Right atrium auricular region (tissue), 2 donors: ENCODE measurements at places on chromosomes 16 and 17. TPM values are rescaled to one million over a fixed set of nuclear protein-coding genes. Genes with fewer than 3 reads are reported as not detected.

GRCh38 chr17:21304091-21304490, 19.6 kb downstream of the MAP2K3 start:
- H3K4me1 ChIP-seq: no peaks in the 10 kb centered on the region
- H3K36me3 ChIP-seq: peaks cover 87% of the 10 kb centered on the region
- no peak overlapping the region for H3K27ac ChIP-seq
- DNase-seq: no peak
- H3K4me3 ChIP-seq: no peak overlapping the region

- no peak overlapping the region for H3K27ac ChIP-seq
- no peak overlapping the region for H3K4me3 ChIP-seq
- H3K4me1 ChIP-seq: no peaks in the 10 kb centered on the region
- H3K27me3 ChIP-seq: no peaks in the 10 kb centered on the region
Measured at GRCh38 chr16:4303973-4304372, 11.9 kb upstream of the GLIS2 start.

DNA sequence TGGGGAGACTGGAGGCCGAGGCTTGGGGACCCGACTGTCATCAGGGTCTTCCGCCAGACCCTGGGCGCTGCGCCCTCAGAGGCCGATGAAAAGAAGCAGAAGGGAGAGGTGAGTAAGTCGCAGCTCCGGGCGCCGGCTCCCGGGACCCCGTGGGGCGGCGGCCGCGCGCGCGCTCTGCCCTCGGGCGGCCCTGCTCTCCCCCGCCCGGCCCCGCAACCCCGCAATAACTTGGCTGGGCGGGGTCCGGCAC, 392 bp upstream of the ABHD15 start:
- H3K27ac ChIP-seq: peak overlapping the region; percentile 86
- DNase-seq: no peak

- no peaks in the 10 kb centered on the region for H3K36me3 ChIP-seq
- DNase-seq: no peak
- H3K27me3 ChIP-seq: no peaks in the 10 kb centered on the region
- no peaks in the 10 kb centered on the region for H3K4me1 ChIP-seq
- no peak overlapping the region for H3K4me3 ChIP-seq
Measured at GRCh38 chr17:13837417-13837816, 231.9 kb upstream of the COX10 start.

GRCh38 chr17:69609473-69610305, 195.2 kb downstream of the MAP2K6 start:
- peaks cover 33% of the 10 kb centered on the region for H3K4me1 ChIP-seq
- no peaks in the 10 kb centered on the region for H3K27me3 ChIP-seq
- H3K36me3 ChIP-seq: no peaks in the 10 kb centered on the region
- no peak overlapping the region for H3K4me3 ChIP-seq
- no peak overlapping the region for H3K27ac ChIP-seq
- DNase-seq: no peak

DNA sequence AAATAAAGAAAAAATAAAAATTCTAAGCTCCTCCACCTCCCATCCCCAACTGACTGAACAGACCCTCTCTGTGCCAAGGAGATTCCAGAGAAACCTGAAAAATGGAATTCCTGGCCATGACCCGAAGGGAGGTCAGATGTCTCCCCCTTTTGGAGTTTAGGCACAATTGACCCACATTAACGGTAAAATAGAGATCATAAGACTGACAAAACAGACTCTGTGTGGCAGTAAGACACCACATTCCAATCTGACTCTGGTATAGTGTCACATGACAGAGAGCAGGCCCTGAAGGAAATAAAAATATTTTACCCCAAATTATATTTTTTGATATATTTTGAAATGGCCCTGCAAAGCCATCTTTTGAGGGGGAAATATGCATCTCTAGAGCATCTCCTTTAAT, 115.1 kb upstream of the ZKSCAN2 start:
- H3K27me3 ChIP-seq: no peaks in the 10 kb centered on the region
- no peak overlapping the region for H3K27ac ChIP-seq
- no peak overlapping the region for H3K4me3 ChIP-seq
- no peak for DNase-seq

DNA sequence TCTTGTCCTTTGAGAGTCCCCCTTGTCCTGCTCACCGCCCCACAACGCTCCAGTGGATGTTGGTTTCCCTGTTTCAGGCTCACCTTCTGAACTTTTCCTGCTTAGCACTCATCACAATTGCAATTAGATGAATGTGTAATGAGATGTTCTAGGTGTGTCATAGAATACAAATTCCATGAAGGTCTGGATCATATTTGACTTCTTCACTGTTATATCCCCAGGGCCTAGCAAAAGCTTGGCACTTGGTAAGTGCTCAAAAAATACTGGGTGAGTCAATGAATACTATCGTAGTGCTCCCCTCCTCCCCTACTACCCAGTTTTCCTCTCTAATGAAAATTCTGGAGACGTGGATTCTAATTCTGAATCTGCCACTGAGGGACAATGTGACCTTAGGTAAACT, 33.1 kb downstream of the DNAH3 start:
- no peak overlapping the region for H3K4me3 ChIP-seq
- H3K27me3 ChIP-seq: no peaks in the 10 kb centered on the region
- no peaks in the 10 kb centered on the region for H3K4me1 ChIP-seq
- no peaks in the 10 kb centered on the region for H3K36me3 ChIP-seq

DNA sequence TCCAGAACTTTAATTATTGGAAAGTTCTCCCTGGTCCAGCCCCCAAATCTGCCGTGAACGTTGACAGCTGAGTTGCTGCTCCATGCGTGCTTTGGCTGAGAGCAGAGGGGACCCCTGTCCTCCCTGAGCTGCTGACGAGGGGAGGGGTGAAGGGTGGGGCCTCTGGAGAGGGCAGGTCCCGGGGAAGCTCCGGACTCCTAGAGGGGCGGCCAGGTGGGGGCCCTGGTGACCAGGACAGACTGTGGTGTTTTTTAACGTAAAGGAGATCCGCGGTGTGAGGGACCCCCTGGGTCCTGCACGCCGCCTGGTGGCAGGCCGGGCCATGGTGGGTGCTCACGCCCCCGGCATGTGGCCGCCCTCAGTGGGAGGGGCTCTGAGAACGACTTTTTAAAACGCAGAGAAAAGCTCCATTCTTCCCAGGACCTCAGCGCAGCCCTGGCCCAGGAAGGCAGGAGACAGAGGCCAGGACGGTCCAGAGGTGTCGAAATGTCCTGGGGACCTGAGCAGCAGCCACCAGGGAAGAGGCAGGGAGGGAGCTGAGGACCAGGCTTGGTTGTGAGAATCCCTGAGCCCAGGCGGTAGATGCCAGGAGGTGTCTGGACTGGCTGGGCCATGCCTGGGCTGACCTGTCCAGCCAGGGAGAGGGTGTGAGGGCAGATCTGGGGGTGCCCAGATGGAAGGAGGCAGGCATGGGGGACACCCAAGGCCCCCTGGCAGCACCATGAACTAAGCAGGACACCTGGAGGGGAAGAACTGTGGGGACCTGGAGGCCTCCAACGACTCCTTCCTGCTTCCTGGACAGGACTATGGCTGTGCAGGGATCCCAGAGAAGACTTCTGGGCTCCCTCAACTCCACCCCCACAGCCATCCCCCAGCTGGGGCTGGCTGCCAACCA, at the start of gene MC1R:
Gene MC1R (plus strand): TSS at position 410 of the 895 bp plus-strand sequence. CDS start 397 bp downstream, at position 807.
- peak within 1 kb of the TSS; percentile 46 for H3K4me3 ChIP-seq
- DNase-seq: no peak
- peaks cover 56% of the 10 kb centered on the region for H3K4me1 ChIP-seq
- H3K27ac ChIP-seq: peak within 1 kb of the TSS; percentile 45
- H3K36me3 ChIP-seq: no peaks in the 10 kb centered on the region
- H3K27me3 ChIP-seq: no peaks in the 10 kb centered on the region

- DNase-seq: no peak
- no peaks in the 10 kb centered on the region for H3K27me3 ChIP-seq
- no peaks in the 10 kb centered on the region for H3K4me1 ChIP-seq
- H3K27ac ChIP-seq: no peak overlapping the region
- no peaks in the 10 kb centered on the region for H3K36me3 ChIP-seq
Measured at GRCh38 chr17:15006421-15007128, 258.6 kb downstream of the PMP22 start.

GRCh38 chr17:41781404-41782110, 5.0 kb downstream of the JUP start:
- peak overlapping the region; percentile 9 for H3K4me3 ChIP-seq
- no peaks in the 10 kb centered on the region for H3K27me3 ChIP-seq
- peak overlapping the region; percentile 97 for H3K27ac ChIP-seq
- no peaks in the 10 kb centered on the region for H3K4me1 ChIP-seq
- H3K36me3 ChIP-seq: no peaks in the 10 kb centered on the region

GRCh38 chr16:65312795-65313194, 190.9 kb upstream of the CDH11 start:
- H3K36me3 ChIP-seq: no peaks in the 10 kb centered on the region
- no peaks in the 10 kb centered on the region for H3K27me3 ChIP-seq
- H3K4me1 ChIP-seq: peaks cover 20% of the 10 kb centered on the region
- no peak overlapping the region for H3K4me3 ChIP-seq

- no peaks in the 10 kb centered on the region for H3K4me1 ChIP-seq
- H3K27ac ChIP-seq: no peak overlapping the region
- no peaks in the 10 kb centered on the region for H3K27me3 ChIP-seq
- H3K36me3 ChIP-seq: no peaks in the 10 kb centered on the region
Measured at GRCh38 chr16:85992779-85993178, 93.8 kb downstream of the IRF8 start.

GRCh38 chr16:88379694-88380040, 3.1 kb upstream of the ZNF469 start:
- no peak overlapping the region for H3K27ac ChIP-seq
- DNase-seq: no peak
- H3K4me3 ChIP-seq: no peak overlapping the region
- H3K4me1 ChIP-seq: peaks cover 12% of the 10 kb centered on the region

DNA sequence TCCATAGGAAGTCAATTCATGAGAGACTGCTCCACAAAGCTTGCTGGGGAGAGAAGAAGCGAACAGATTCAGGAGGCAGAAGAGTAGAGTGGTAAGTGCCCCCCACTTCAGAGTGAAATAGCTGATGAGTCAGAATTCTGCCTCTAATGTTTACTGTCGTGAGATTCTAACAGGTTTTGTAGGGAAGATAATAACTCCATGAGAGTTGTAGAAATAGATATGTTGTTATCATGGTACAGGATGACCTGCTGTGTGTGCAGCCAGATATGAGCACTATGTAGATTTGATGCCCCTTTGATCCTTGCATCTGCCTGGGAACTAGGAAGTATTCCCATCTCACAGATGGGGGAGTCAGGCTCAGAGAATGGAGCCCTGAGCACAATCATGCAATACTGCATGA, 502.4 kb upstream of the CDH11 start:
- no peaks in the 10 kb centered on the region for H3K4me1 ChIP-seq
- H3K27me3 ChIP-seq: no peaks in the 10 kb centered on the region
- H3K4me3 ChIP-seq: no peak overlapping the region
- DNase-seq: no peak
- H3K36me3 ChIP-seq: no peaks in the 10 kb centered on the region

GRCh38 chr16:49022351-49022963, 259.2 kb downstream of the CBLN1 start:
- H3K4me1 ChIP-seq: peaks cover 11% of the 10 kb centered on the region
- no peaks in the 10 kb centered on the region for H3K27me3 ChIP-seq
- DNase-seq: no peak
- no peak overlapping the region for H3K4me3 ChIP-seq

DNA sequence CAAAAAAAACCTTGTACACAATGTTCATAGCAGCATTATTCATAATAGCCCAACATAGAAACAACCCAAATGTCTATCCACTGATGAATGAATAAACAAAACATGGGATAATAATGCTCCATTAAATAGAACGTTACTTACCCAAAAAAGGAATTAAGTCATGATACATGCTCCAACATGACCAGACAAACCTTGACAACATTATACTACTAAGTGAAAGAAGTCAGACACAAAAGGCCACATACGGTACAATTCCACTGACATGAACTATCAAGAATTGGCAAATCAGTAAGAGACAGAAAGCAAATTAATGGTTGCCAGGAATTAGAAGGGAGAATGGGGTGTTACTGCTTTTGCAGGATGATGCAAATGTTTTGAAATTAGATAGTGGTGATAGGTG, 193.8 kb upstream of the SHISA6 start:
- H3K27me3 ChIP-seq: no peaks in the 10 kb centered on the region
- H3K27ac ChIP-seq: no peak overlapping the region
- no peaks in the 10 kb centered on the region for H3K36me3 ChIP-seq
- H3K4me3 ChIP-seq: no peak overlapping the region
- no peak for DNase-seq
- H3K4me1 ChIP-seq: no peaks in the 10 kb centered on the region

DNA sequence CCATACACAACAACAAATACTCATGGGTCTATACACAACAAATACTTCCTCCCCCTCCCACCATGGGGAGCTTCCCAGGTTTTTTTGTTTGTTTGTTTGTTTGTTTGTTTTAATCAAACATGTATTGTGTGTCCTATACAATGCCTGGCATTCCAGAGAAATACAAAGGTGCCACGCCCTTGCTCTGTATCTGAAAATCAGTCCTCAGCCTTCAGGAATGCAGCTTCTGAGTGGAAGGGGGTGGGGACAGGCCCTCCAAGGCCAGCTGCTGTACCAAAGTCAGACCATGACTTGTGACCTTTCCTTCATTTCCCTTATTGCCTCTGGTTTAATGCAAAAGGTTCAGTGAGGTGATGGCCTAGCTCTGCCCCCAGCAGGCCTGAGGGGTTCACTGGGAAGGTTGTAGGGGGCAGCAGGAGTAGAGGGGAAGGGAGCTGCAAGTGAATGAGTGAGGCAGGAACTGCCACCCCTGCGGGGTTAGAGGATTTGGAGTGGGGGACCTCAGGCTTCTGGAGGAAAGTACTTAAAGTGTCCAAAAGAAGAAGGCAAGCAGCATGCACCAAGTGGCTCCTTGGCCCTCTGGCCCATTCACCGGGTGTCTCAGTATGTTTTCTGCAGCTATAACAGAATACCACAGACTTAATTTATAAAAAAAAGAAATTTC, 105.2 kb downstream of the CLEC16A start:
- H3K27me3 ChIP-seq: no peaks in the 10 kb centered on the region
- H3K4me3 ChIP-seq: no peak overlapping the region
- no peaks in the 10 kb centered on the region for H3K4me1 ChIP-seq
- no peak for DNase-seq
- no peak overlapping the region for H3K27ac ChIP-seq

- H3K36me3 ChIP-seq: no peaks in the 10 kb centered on the region
- H3K27ac ChIP-seq: no peak overlapping the region
- DNase-seq: no peak
Measured at GRCh38 chr16:73890186-73891128, 406.2 kb upstream of the PSMD7 start.

DNA sequence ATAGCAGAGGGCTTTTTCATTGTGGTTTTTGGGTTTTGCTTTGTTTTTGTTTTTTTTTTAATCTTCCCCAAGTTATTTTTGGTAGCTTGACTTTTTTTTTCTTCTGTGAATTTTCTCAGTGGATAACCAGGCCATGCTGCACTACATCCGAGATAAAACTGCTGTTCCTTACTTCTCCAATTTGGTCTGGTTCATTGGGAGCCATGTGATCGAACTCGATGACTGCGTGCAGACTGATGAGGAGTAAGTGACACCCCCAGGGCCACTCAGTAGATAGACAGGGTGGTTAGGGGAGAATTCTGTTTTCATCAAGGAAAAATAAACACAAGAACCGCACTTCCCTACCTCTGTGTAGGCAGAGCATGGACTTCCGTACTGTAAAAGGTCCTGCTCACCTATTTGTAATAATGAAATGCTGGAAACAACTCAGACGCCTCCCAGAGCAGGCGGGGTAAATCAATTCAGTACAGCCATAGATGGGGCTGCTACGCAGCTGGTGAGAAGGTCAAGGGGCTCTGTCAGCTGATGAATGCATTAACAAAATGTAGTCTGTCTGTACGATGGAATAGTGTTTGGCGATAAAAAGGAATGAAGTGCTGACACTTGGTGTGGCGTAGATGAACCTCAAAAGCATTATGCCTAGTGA, 28.6 kb downstream of the CLEC16A start:
- no peak for DNase-seq
- H3K4me3 ChIP-seq: no peak overlapping the region
- no peaks in the 10 kb centered on the region for H3K4me1 ChIP-seq

The MARCHF10 gene
- total RNA-seq: not detected

The CDRT15 gene
- not detected for total RNA-seq

The ABCC12 gene
- not detected for total RNA-seq

The HOXB6 gene
- 2.6 TPM for total RNA-seq

The TPSG1 gene
- not detected for total RNA-seq

The RNF222 gene
- total RNA-seq: not detected

The ARHGAP44 gene
- 12.2 TPM for total RNA-seq

The RNF40 gene
- total RNA-seq: 59.5 TPM
